ENCODE measurements at places on chromosomes 2 and 18.

DNA sequence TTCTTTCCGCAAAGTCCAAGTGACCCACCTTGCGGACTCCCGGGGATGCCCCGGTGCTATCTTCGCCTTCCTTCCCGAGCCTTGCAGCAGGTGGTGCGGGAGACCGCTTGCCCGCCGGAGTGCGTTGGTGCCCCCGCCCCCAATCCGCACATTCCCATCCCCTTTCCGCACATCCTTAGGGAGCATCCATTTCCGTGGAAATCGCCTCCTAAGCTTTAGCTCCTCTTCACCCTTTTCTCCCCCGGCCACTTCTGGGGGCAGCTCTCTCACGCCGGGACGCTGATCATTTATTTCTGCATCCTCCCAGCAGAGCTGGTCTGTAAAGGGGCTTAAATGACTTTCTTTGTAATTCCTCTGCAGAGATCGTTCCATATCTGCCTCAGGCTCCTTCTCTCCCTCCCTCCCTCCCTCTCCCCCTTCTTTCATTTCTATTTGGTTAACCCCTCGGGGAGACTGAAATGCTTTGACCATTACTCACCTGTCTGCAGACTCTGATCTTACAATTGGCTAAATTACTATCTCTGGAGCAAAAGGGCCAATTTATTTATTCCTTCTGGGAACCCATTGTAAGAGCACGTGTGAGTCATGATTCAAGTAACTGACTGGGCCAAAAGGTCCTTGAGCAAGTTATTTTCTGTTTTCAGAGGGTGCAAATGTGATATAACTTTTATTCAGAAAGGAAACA lies 1.3 kb upstream of the LYPD1 start:
- DNase-seq, result peak; percentile 77

DNA sequence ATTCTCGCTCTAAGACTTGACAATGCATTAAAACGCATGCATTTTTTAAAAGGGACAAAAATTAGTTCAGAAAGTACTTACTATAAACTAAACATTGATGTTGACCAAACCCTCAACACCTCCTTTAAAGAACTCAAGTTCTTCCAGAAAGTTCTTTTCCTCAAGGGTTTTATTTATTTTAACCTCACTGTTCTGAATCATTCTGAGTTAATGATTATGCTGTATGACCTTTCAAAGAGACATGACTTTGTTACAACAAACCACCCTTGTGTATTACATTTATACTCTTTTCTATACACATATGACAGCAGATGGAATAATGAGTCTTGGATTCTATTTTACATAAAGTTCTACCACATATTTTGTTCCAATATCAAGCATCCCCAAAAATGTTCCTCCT lies 139.8 kb upstream of the CCDC150 start:
- no peak for DNase-seq

DNA sequence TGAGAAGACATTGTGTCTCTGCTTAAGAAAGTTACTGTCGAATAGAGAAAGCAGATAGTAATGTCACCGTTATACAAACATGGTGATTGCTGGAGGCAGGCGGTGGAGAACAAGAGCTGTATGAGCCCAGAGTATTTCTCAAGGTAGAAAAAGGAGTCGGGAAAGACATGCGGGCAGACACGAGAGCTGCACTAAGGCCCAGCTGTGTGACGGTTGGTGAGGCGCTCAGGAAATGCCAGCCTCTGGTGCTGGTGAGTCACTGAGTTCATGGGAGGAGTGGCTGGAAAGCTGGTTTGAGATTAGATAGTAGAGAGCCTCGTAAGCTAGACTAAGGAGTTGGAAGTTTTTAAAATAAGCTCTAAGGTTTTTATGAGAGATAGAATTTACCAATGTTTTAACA lies 390.9 kb upstream of the TRIB2 start:
- DNase-seq, result no peak

DNA sequence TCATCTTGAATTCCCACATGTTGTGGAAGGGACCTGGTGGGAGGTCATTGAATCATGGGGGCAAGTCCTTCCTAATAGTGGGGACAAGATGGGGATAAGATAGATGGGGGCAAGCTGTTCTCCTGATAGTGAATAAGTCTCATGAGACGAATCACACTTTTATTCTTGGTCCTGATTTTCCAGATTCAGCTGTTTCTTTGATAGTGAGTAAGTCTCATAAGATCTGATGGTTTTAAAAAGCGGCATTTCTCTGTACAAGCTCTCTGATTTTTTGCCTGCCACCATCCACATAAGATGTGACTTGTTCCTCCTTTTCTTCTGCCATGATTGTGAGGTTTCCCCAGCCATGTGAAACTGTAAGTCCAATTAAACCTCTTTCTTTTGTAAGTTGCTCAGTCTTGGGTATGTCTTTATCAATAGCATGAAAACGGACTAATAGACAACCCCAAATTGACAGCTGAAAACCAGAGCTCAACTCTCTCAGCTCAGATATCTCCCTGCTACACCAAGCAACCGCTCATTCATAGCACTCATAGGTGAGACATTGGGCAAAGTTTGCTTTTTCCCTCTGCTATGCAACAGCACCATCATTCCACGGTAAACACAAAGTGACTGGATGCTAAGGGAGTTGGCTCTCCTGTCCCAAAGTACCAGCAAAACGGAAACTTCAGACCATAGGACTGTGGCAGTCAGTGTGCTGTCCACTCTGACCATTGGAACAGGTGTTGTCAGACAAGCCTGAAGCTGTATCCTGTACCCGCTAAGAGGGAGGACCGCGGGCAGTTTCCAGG lies 44.9 kb upstream of the TBC1D8 start:
- no peak for DNase-seq

DNA sequence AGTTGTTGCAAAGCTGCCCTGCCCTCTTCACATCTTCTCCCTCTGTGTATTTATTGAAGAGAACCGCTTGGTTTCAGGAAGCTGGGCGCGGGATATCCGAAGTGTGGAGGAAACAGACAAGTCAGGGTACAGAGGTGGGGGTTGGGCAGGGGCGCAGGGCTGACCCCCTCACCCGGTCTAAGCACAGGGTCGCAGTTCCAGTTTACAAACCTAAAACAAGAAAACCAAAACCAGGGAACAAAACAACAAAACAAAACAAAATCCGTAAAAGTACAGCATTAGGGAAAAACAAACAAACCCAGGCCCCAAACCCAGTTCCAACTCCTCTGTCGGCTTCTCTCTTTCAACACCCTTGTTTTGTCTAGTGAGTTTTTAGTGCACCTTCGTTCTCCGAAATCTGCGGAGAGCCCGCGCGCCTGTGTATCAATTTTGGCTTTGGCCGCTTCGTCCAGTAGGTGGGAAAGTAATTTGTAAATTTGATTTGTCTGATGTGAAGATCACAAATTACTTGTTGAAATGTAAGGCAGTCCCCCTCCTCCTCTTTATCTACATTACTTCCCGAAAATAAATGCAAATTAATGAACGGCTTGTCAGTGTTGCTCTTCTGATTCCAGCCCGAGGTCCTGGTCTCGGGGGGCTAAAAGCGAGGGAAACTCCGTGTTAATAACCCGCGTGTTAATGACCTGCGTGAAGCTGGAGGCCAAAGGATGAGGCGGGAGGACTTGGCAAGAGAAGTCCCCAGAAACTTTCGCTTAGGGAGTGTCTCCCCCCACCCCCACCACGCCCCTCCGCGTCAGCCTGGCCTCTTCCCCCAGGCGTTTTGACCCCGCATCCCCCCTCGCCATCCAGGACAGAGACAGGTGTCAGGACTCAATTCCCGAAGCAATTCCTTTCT lies 6.9 kb downstream of the OTX1 start:
- no peak for DNase-seq

DNA sequence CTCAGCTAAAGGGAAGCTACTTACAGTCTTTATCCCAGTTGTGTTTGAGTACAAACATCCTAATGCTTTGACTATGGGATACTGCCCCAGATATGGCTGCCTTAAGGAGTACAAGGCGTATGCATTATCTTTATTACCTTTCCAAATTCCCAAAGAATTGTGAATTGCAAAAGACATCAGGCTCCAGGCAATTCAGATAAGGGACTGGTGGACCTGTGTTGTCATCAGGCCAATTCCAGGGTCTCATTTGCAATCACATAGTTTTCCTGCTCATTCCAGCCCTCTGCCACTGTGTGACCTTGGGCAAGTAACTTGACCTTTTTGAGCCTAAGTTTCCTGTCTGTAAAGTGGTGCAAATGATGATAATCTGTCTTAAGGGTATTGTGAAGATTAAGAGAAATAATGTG lies 137.5 kb downstream of the FMNL2 start:
- no peak for DNase-seq

DNA sequence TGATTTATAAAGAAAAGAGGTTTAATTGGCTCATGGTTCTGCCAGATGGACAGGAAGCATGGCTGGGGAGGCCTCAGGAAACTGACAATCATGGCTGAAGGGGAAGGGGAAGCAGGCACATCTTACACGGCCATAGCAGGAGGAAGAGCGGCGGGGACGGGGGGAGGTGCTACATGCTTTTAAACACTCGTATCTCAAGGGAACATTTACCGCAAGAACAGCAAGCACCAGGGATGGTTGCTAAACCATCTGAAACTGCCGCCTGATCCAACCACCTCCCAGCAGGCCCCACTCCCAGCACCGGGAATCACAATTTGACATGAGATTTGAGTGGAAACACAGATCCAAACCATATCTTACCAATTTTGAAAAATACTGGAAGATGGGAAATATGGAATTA lies 362.8 kb downstream of the FBXO15 start:
- DNase-seq, result peak; percentile 5

DNA sequence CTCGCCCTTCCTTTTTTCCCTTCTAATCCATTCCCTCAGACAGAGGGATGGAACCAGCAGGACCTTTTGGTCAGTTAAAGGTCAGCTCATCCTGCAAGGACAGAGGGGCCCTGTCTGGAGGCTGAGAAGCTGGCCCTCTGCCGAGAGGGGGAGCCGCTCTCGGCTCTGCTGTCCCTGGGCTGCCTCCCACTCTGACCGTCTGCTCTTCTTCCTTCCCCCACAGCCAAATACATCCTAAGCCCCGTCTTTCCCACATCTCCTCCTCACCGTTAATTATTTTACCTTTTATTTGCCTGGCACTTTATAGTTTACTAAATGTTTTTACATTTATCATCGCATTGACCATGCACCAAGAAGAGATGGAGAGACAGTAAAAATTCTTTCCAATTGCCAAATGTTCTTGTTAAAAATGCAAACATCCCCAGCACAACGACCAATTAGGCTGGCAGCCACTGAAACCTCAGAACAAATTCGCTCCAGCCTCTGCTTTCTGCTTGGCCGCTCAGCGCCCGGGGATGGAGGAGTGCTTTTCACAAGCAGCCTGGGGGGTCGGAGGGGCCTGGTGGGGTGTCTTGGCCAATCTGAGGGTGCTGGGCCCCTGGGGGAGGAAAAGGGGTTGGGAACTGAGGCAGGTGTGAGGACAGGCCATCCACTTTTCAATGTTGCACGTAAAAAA lies 123.7 kb downstream of the TNS1 start:
- peak; percentile 57 for DNase-seq

DNA sequence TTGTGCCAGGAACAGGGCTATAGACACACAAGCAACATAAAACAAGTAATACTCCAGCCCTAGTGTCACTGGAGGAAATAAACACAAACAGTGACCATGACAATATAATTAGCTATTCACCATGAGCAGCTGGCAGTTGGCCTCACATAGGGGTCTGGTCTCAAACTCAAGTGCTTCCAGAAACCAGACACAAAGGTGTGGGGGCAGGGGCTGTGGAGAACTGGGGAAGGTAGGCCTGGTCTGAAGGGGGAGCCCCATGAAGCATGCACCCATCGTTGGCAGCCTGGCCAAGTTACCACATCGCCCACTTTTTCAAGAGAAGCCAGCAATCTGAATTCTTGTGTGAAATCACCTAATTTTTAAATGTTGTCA lies 49.5 kb upstream of the SP3 start:
- peak; percentile 39 for DNase-seq

GRCh38 chr2:85795331-85796045 lies 41.7 kb downstream of the ATOH8 start:
- DNase-seq, result no peak

DNA sequence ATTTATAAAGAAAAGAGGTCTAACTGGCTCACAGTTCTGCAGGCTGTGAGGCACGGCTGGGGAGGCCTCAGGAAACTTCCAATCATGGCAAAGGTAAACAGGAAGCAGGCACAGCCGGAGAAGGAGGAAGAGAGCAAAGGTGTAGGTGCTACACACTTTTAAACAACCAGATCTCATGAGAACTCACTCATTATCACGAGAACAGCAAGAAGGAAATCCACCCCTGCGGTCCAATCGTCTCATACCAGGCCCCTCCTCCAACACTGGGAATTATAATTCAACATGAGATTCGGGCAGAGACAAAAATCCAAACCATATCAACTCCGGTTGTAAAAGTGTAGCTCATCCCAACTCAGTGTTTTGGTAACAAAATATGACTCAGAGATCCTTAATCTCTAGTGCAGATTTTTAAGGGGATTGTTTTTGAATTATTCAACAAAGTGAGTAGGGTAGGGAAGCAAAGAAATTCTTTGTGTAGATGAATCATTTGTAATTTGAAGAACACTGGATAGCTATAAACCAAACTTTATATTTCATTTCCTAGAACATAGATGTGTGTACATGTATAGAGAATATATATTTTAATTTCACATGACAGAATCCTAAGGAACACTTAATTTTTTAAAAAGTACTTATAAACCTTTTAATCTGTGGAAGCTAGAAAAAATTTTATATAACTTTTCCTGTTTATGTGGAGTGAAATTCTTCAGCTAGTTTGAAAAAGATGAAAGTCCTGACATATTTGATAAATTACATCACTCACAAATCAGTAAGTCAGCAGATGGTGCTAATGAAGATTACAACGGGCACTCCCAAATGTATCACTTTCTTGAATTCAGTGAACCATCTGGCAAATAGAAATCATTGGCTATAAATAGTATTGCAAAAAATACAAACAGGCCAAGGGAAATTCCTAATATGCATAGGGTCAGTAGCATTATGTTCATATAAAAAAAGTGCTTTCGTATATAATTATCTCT lies 130.1 kb downstream of the OLA1 start:
- DNase-seq, result peak; percentile 77

DNA sequence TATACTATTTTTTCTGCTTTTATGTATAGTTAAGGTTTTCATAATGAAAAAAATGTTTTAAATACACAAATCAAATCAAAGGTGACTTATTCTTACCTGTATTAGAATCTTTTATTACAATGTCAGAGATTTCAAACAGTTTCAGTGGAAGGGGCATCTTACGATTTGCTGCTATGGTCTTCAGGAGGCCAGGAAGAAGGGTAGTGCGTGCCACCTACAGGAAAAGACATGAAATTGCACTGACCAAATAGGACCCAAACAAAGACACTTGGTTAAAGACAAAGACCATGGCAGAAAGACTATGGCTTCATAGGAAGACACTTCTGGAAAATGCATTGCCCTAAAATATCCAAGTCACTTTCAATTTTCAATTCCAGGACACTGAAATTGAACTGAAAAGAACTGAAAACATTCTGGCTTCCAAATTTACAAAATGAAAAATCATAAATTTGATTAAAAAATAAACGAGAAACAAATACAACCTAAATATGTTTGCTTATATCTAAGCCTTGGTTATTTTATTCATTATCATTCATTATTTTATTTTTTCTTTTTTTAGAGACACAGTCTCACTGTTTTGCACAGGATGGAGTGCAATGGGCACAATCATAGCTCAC lies 42.1 kb downstream of the FARSB start:
- DNase-seq, result peak; percentile 60

- no peak for DNase-seq
These were observed 647.5 kb upstream of the VRK2 start for GRCh38 chr2:57399057-57399456.

- no peak for DNase-seq
These were observed 208.1 kb downstream of the KLHL29 start for GRCh38 chr2:23592898-23593751.

GRCh38 chr2:168216351-168217005 lies 30.9 kb downstream of the STK39 start:
- DNase-seq, result peak; percentile 64
